ENCODE measurements at places on chromosomes 13 and 19.

- DNase-seq = no peak
Observed at GRCh38 chr19:33546656-33547055, 25.1 kb upstream of the PEPD start.

GRCh38 chr13:24267801-24268200 is 41.6 kb upstream of the C1QTNF9 start:
- no peak for DNase-seq

- DNase-seq = no peak
Observed at GRCh38 chr19:1474011-1474764, 4.8 kb downstream of the C19orf25 start.

GRCh38 chr19:49590971-49591730 is at the start of gene PRR12:
Gene PRR12 (plus strand): TSS chr19:49591182. CDS start chr19:49591655, 473 bp downstream.
- peak; percentile 71 for DNase-seq

- DNase-seq = no peak
Observed at GRCh38 chr13:113818700-113819295, 45.1 kb downstream of the GAS6 start.

Measured in activated B cell treated with CpG ODN at 0.5 μM for 24 hours (primary cell).